ENCODE measurements at places on chromosomes 5 and 9.

DNA sequence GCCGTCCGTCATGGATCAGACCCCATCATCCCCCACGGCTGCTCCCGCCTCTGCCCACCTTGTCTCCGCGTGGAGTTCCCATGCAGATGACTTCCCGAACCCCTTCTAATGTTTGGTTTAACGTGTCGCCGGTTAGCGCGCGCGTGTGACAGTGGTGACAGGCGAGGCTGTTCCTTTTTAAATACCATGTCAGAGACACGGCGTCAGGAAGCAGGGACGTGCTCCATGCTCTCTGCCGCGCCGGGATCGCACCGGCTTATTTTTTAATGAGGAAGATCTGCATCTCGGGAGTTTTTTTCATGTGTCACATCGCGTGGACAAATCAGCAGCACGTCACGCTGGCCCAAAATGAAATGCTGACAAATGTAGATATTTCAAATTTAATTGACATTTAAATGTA is 35.9 kb downstream of the CRB2 start:
- no peak for DNase-seq

GRCh38 chr5:146993876-146994530 is 115.4 kb upstream of the PPP2R2B start:
- no peak for DNase-seq

DNA sequence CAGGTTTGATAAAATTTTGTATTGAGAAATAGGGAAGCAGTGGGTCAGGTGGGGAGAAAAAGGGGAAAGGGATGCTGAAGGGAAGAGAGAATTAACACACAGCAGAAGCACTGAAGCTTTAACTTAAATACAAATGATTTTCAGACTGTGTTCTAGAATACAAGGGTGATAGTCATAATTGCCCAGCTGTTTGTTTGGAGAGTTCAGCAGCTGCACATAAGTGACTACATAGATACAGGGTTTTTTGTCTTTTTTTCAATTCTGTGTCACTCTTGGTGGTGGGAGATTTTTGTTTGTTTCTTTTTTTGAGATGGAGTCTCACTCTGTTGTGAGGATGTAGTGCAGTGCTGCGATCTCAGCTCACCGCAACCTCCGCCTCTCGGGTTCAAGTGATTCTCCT is 590.4 kb upstream of the SEMA6A start:
- DNase-seq = no peak

GRCh38 chr9:114936581-114936980 is 6.2 kb upstream of the TNFSF8 start:
- no peak for DNase-seq

- DNase-seq = no peak
Measured at GRCh38 chr5:135654761-135655467, 76.1 kb upstream of the CXCL14 start.

DNA sequence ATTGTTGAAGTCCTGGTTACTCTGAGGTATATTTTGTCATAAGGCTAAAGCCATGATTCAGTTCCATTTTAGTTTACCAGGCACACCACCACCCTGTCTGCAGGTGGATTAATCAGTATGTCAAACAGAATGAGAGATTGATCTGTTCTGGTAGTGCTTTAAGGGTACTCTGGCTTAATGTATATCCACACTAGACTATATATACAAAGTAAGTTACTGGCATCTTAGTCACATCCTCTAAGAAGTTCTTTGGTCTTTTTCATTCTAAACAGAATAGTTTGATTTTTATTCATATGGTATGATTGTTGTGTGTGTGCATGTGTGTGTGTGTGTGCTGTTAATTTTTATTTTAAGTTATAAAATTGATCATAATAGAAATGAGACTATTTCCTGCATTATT is 61.8 kb downstream of the RAB24 start:
- DNase-seq = no peak

GRCh38 chr9:114203410-114204140 is 48.2 kb downstream of the COL27A1 start:
- DNase-seq = no peak

DNA sequence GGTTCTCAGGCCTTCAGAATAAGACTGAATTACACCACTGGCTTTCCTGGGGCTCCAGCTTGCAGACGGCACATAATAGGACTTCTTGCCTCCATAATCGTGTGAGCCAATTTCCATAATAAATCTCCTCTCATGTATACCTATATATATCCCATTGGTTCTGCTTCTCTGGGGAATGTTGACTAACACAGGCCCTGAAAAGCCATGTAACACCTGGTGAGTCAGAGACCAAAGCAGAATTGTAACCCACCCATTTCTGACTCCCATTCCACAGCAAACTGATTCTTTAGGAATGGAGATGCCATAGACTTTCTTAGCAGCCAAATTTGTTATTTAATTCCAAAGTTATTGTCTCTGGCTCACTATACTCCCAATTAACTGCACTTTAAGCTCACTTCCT is 85.4 kb upstream of the AGXT2 start:
- no peak for DNase-seq
